ENCODE measurements at places on chromosomes 2 and 18.

DNA sequence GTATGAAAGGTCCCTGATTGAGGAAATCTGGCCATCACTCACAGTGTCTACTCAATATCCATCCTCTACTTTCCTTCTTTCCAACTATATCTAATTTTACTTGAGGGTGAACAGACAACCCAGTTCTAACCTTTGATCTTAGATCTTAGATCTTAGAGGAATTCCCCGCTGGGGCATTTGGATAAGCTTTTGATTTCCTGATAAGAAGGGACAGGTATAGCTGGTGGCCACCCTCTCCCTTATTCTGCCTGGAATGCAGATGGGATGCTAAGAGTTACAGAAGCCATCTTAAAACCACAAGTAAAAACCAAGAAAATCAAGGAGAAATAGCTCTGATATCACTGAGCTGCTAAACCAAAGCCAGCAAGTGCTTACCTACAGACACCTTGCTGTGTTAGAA is 77.2 kb upstream of the ACSL3 start:
- H3K36me3 ChIP-seq = no peaks in the 10 kb centered on the region
- no peaks in the 10 kb centered on the region for H3K4me1 ChIP-seq
- DNase-seq = no peak

DNA sequence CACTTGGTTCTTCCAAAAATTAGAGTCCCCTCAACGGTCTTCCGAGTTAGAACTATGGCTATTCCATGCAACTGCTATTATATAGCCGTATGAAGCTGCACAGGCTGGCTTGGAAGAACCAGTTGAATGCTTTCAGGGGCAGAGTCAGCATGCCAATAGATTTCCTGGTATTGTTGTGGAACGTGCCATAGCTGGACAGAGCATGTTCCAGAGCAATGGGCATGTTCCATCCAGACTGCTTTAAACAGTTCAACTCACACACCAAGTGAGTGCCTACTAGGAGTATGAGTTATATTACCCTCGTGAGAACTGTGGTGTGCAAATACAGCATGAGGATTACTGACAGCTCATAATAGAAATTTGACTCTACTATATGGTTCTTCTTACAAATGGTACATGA is 682.0 kb downstream of the SATB2 start:
- DNase-seq = no peak
- no peaks in the 10 kb centered on the region for H3K4me1 ChIP-seq
- no peaks in the 10 kb centered on the region for H3K36me3 ChIP-seq
- H3K4me3 ChIP-seq = no peak overlapping the region
- no peaks in the 10 kb centered on the region for H3K27me3 ChIP-seq

GRCh38 chr2:53969285-53969967 is 1.4 kb downstream of the PSME4 start:
- peaks cover 12% of the 10 kb centered on the region for H3K4me1 ChIP-seq
- peak overlapping the region; percentile 84 for H3K27ac ChIP-seq
- no peak for DNase-seq
- H3K4me3 ChIP-seq = peak overlapping the region; percentile 89
- peaks cover 2% of the 10 kb centered on the region for H3K36me3 ChIP-seq

GRCh38 chr2:204453730-204454167 is 91.5 kb upstream of the PARD3B start:
- no peaks in the 10 kb centered on the region for H3K27me3 ChIP-seq
- no peak overlapping the region for H3K4me3 ChIP-seq
- no peaks in the 10 kb centered on the region for H3K36me3 ChIP-seq
- no peaks in the 10 kb centered on the region for H3K4me1 ChIP-seq

- no peaks in the 10 kb centered on the region for H3K27me3 ChIP-seq
- H3K4me1 ChIP-seq = peaks cover 7% of the 10 kb centered on the region
- no peak overlapping the region for H3K27ac ChIP-seq
- peaks cover 11% of the 10 kb centered on the region for H3K36me3 ChIP-seq
- no peak overlapping the region for H3K4me3 ChIP-seq
- no peak for DNase-seq
Measured at GRCh38 chr2:3572620-3573019, 2.4 kb upstream of the RPS7 start.

GRCh38 chr2:43127941-43128558 is 98.4 kb downstream of the ZFP36L2 start:
- DNase-seq = no peak
- H3K4me3 ChIP-seq = no peak overlapping the region
- H3K27me3 ChIP-seq = no peaks in the 10 kb centered on the region
- no peaks in the 10 kb centered on the region for H3K36me3 ChIP-seq
- H3K27ac ChIP-seq = peak overlapping the region; percentile 51

DNA sequence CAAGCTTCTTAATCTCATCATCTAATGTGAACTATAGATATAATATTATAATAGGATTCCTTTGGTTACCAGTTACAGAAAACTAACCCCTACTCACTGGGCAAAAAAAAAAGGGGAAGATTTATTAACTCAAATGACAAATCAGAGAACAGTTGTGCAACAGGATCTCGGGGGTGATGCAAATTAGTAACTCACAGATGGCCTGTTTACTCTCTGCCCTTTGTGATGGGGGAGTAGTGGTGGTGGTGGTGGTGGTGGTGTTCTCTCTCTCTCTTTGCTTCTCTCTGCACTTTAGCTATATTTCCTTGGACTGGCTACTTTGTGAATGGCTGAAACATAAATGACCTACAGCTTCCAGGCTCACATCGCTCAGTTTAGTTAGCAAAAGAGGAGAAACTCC is 59.0 kb downstream of the TMEM247 start:
- H3K4me1 ChIP-seq = peaks cover 22% of the 10 kb centered on the region
- no peak for DNase-seq
- H3K27ac ChIP-seq = no peak overlapping the region
- no peaks in the 10 kb centered on the region for H3K36me3 ChIP-seq

GRCh38 chr2:199895406-199895805 is 15.7 kb upstream of the C2orf69 start:
- H3K36me3 ChIP-seq = no peaks in the 10 kb centered on the region
- DNase-seq = no peak
- H3K27ac ChIP-seq = no peak overlapping the region
- H3K4me1 ChIP-seq = no peaks in the 10 kb centered on the region
- H3K27me3 ChIP-seq = no peaks in the 10 kb centered on the region
- H3K4me3 ChIP-seq = no peak overlapping the region

GRCh38 chr2:175690113-175690837 is 311.8 kb downstream of the LNPK start:
- no peak overlapping the region for H3K27ac ChIP-seq
- DNase-seq = no peak
- H3K4me1 ChIP-seq = no peaks in the 10 kb centered on the region

- DNase-seq = no peak
- H3K27ac ChIP-seq = no peak overlapping the region
- no peaks in the 10 kb centered on the region for H3K4me1 ChIP-seq
- H3K4me3 ChIP-seq = no peak overlapping the region
- H3K36me3 ChIP-seq = no peaks in the 10 kb centered on the region
- no peaks in the 10 kb centered on the region for H3K27me3 ChIP-seq
Measured at GRCh38 chr18:46720092-46720491, 36.8 kb downstream of the ST8SIA5 start.

DNA sequence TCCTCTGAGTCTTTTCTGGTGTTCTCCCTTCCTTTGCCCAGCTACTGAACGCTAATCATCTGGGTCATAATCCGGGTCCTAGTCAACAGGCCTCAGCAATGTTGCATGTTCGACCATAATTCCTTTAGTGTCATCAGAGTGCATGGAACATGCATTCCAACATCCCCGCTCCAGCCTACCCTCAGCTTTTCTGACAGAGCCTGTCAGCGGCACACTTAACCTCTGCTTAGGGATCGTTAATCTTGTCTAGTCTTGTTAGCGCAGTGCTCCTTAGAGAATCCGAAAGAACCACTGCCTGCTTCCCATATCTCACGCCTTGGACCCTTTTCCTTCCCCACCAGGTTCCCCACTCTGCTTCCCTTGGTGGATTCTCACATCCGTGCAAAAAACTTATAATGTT is 767.9 kb upstream of the ID2 start:
- no peak overlapping the region for H3K27ac ChIP-seq
- no peaks in the 10 kb centered on the region for H3K36me3 ChIP-seq
- H3K4me3 ChIP-seq = no peak overlapping the region
- no peaks in the 10 kb centered on the region for H3K27me3 ChIP-seq
- DNase-seq = no peak
- no peaks in the 10 kb centered on the region for H3K4me1 ChIP-seq

DNA sequence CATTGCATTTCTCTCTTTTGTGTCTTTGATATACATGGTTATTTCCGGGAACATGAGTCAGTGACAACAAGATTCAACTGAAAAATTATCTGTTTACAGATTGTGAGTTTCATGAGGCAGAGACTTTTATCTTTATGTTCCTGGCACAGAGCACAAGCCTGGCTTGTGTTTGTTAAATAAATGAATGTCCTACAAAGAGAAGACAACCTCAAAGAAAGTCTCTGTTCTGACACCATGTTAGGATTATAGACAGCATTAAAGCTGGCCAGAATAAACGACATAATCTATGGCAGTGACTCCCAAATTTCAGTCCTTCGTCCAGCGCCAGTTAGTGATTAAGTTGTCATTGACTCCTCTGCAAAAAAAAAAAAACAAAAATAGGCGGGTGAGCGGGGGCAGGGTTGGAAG is 97.4 kb upstream of the DNAJC10 start:
- H3K4me1 ChIP-seq = no peaks in the 10 kb centered on the region
- H3K4me3 ChIP-seq = no peak overlapping the region
- no peak for DNase-seq
- H3K36me3 ChIP-seq = no peaks in the 10 kb centered on the region
- H3K27me3 ChIP-seq = no peaks in the 10 kb centered on the region

DNA sequence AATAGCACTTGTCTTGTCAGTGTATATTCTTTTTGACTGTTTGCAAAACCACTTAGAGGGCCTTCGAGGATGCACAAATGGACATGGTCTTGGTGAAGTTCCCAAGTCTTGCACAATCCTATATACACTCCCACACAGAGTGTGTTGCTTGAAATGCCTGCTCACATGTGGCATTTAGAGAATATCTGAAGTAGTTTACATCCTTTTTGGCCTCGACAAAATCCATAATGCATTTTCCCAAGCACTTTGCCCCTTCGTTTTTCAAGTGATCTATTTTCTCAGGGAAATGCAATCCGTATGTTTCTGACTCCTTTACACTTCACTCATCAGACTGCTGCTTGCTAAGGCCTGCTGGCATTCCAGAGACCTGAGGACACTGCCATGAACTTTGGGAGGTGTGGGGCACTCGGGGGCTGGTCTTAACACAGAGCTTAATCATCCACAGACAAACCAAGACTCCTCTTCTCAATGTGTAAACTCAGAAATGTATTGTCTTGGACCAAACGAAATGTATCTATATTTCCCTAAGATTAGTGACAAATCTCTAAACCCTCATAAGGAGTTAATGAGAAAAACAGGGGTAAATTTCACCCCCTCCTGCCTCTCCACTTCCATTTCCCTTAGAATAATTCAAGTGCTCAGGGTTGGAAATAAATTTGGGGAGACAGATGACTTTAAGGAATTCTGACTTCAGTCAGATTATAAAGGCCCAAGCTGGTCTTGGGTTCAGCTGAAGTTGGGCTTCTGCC is 219.3 kb upstream of the APCDD1 start:
- no peak for DNase-seq
- no peak overlapping the region for H3K27ac ChIP-seq
- no peaks in the 10 kb centered on the region for H3K36me3 ChIP-seq
- H3K4me1 ChIP-seq = no peaks in the 10 kb centered on the region

- H3K27ac ChIP-seq = no peak overlapping the region
- no peaks in the 10 kb centered on the region for H3K4me1 ChIP-seq
- H3K4me3 ChIP-seq = no peak overlapping the region
- H3K36me3 ChIP-seq = no peaks in the 10 kb centered on the region
Measured at GRCh38 chr18:46429649-46430224, 227.3 kb downstream of the LOXHD1 start.

DNA sequence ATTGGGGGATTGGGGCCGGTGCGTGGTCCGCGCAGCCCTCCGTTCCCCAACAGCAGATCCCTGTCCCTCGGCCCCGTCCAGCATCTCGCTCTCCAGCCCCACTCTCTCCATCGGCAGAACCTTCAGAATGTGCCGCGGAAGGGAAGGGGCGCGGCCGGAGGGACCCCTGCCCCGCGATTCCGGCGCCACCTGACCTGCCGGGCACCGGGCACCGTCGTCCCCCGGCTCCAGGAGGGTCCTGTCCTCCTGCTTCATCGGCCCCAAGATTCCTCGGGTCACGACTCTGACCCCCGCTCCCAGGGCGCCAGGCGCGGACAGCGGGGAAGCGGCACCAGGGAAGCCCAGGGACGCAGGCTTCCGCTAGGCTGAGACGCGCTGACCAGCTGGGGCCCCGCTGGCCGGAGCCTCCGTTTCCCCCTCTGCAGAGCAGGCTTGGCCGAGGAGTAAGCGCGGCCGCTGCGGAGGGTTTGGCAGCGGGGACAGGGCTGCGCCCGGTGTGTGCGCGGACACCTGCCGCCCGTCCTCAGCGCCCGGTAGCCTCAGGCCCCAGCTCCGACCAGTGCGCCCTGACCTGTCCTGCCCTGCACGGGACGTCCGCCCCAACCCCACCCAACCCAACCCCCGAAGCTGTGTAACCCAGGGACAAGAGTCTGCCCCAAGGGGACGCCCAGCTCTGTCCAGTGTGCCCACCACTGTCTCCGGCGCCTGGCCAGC is 16.8 kb upstream of the BOK start:
- peaks cover 8% of the 10 kb centered on the region for H3K27me3 ChIP-seq
- H3K4me3 ChIP-seq = no peak overlapping the region
- no peaks in the 10 kb centered on the region for H3K4me1 ChIP-seq
- no peak overlapping the region for H3K27ac ChIP-seq
- no peaks in the 10 kb centered on the region for H3K36me3 ChIP-seq

DNA sequence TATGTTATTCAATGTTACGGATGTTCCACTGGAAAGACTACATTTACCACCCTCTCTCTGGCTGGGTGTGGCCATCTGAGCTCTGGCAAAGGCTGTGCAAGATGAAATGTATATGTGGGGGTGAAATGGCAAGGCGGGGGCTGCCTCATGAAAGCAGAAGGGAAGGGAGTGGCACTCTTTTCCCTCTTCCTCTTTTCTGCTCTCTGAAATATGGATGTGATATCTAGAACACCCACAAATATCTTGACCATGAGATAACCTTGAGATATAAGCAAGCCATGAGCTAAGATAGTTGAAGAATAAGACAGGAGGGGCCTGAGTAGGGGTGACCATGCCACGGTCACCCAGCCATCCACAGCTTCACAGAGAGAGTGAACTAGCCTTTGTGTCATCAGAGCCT is 367.8 kb upstream of the ID2 start:
- no peaks in the 10 kb centered on the region for H3K27me3 ChIP-seq
- H3K4me1 ChIP-seq = peaks cover 27% of the 10 kb centered on the region
- no peak for DNase-seq
- no peaks in the 10 kb centered on the region for H3K36me3 ChIP-seq
- no peak overlapping the region for H3K4me3 ChIP-seq

- H3K4me1 ChIP-seq = no peaks in the 10 kb centered on the region
- no peak overlapping the region for H3K27ac ChIP-seq
- no peaks in the 10 kb centered on the region for H3K27me3 ChIP-seq
Measured at GRCh38 chr18:54918060-54918459, 41.2 kb downstream of the CCDC68 start.

GRCh38 chr2:111638274-111638877 is 245.6 kb downstream of the ANAPC1 start:
- H3K27me3 ChIP-seq = peaks cover 2% of the 10 kb centered on the region
- no peaks in the 10 kb centered on the region for H3K36me3 ChIP-seq
- H3K4me3 ChIP-seq = no peak overlapping the region
- H3K27ac ChIP-seq = no peak overlapping the region
- no peak for DNase-seq
- H3K4me1 ChIP-seq = no peaks in the 10 kb centered on the region

GRCh38 chr2:8276026-8276425 is 405.8 kb upstream of the ID2 start:
- no peaks in the 10 kb centered on the region for H3K27me3 ChIP-seq
- peaks cover 3% of the 10 kb centered on the region for H3K4me1 ChIP-seq

- H3K27me3 ChIP-seq = no peaks in the 10 kb centered on the region
- H3K36me3 ChIP-seq = no peaks in the 10 kb centered on the region
- no peak overlapping the region for H3K27ac ChIP-seq
- no peak for DNase-seq
Measured at GRCh38 chr2:150594299-150594698, 106.8 kb upstream of the RND3 start.

Data from effector memory CD4-positive, alpha-beta T cell (primary cell).